ENCODE measurements at places on chromosomes 11 and 22. TPM values are rescaled to one million over a fixed set of nuclear protein-coding genes. Genes with fewer than 3 reads are reported as not detected.

- peaks cover 38% of the 10 kb centered on the region for H3K4me1 ChIP-seq
- DNase-seq = no peak
- H3K36me3 ChIP-seq = peaks cover 37% of the 10 kb centered on the region
These were observed 68.0 kb downstream of the ZBTB44 start for GRCh38 chr11:130246738-130247137.

Gene MRGPRE
- not detected for total RNA-seq

DNA sequence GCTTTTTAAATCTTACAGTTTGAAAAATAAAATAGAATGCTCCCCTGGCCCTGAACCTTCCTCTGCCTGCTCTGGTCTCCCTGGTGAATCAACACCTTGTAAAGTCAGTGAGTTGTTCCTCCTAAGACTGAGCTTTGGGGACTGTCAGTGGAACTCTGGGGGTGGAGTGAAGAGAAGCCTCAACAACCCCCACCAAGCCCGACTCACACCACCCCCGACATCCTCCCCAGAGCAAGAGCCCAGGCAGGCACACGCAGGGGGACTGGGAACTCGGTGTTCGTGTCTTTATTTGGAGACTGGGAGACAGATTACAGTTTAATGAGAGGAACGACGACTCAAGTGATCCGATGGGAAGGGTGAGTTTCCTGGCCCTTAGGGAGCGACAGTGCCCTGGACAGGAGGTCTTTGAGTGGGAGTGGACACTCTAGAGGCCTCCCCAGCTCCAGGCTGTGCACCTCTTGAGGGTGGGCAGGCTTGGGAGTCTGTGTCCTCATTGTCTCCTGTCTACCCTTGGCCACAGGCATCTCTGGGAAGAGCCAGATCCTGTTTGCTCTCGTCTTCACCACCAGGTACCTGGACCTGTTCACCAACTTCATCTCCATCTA lies 6.2 kb downstream of the KDELR3 start:
- H3K4me1 ChIP-seq = peaks cover 5% of the 10 kb centered on the region
- H3K27me3 ChIP-seq = no peaks in the 10 kb centered on the region
- H3K36me3 ChIP-seq = no peaks in the 10 kb centered on the region
- H3K27ac ChIP-seq = no peak overlapping the region

DNA sequence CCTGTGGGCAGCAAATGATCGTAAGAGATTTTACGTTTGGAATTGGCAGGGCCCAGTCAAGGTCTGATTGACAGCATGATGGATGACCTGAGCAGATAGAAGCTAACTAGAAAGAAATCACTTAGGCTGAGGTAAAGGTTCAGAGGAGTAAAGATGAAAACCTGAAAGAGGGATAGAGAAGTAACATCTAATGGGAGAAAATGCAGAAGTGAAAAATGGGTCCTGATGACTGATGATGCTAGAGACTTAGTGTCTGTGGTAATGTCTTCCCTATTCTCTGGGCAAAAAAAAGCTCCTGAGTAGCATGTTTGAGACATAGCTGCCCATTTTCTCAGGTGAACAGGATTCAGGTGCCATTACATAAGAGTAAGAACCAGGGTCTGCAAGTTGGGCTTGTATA lies 628.8 kb upstream of the ANO5 start:
- H3K27ac ChIP-seq = no peak overlapping the region
- no peak overlapping the region for H3K4me3 ChIP-seq
- H3K27me3 ChIP-seq = no peaks in the 10 kb centered on the region
- DNase-seq = no peak
- H3K36me3 ChIP-seq = no peaks in the 10 kb centered on the region

Gene CREB3L1
- total RNA-seq = not detected

- peaks cover 5% of the 10 kb centered on the region for H3K27me3 ChIP-seq
- DNase-seq = no peak
- H3K4me1 ChIP-seq = no peaks in the 10 kb centered on the region
- H3K36me3 ChIP-seq = no peaks in the 10 kb centered on the region
These were observed 652.3 kb downstream of the ETS1 start for GRCh38 chr11:127935081-127935480.

Gene C11orf16
- not detected for total RNA-seq

- peaks cover 3% of the 10 kb centered on the region for H3K27me3 ChIP-seq
- no peak overlapping the region for H3K4me3 ChIP-seq
- peaks cover 2% of the 10 kb centered on the region for H3K4me1 ChIP-seq
- H3K27ac ChIP-seq = no peak overlapping the region
- no peaks in the 10 kb centered on the region for H3K36me3 ChIP-seq
These were observed 122.7 kb downstream of the DBX1 start for GRCh38 chr11:20037396-20038153.

Gene CRYBB3
- 0.23 TPM for total RNA-seq

Gene PGA5
- total RNA-seq = not detected

Gene HTR3A
- total RNA-seq = not detected

DNA sequence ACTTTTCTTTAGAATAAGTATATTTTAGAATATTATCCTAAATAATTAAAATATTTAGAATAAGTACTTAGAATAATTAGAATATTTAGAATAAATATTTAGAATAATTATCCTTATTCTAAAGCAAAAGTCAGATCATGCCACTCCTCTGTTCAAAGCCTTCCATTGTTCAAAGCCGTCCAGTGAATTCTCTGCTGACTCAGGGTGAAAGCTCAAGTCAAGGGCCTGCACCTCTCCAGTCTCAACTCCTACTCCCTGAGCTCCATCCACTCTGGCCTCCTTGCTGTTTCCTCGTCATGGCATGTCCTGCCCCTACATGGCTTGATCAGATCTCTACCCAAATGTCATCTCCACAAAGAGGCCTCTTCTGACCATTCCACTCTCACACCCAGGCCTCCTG lies 30.0 kb downstream of the PLEKHA7 start:
- no peak overlapping the region for H3K27ac ChIP-seq
- peaks cover 23% of the 10 kb centered on the region for H3K4me1 ChIP-seq
- DNase-seq = no peak

Gene MMP27
- total RNA-seq = not detected

Gene SERPIND1
- not detected for total RNA-seq

DNA sequence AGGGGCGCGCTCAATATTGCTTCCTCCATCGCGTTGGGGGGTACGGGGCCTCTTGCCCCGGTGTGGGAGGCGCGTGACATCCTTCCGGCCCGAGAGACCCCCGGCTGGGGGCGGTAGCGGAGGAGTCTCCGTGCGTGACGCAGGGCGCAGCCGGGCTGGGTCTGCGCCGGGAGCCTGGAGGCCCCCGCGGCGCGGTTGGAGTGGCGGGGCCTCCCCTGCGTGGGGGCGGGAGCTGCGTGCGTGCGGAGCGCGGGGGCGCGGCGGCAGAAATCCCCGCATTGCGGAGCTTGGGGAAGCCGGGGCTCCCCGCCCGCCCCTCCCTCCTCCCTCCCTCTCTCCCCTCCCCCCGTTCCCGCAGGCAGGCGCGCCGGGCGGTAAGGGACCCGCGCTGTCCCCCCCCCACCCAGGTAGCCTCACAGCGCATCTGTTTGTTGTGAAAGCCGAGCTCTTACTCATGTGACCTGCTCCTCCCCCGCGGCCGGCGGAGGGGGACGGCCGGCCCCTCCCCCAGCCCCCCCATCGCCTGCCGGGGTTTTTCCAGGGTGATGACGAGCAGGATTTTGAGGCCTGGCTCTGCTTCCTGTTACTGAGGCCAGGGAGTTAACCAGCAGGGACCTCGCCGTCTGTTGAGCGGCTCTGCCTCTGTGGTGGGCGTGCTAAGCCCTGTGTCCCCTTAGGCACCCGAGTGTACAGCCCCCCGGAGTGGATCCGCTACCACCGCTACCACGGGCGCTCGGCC lies 1.6 kb downstream of the PIM3 start:
- H3K4me3 ChIP-seq = peak overlapping the region; percentile 90
- H3K27ac ChIP-seq = peak overlapping the region; percentile 90
- no peaks in the 10 kb centered on the region for H3K27me3 ChIP-seq
- H3K36me3 ChIP-seq = peaks cover 40% of the 10 kb centered on the region
- DNase-seq = peak; percentile 54
- H3K4me1 ChIP-seq = peaks cover 18% of the 10 kb centered on the region

Gene OR8D2
- total RNA-seq = not detected

Gene PPP2R1B
- total RNA-seq = 64.2 TPM

DNA sequence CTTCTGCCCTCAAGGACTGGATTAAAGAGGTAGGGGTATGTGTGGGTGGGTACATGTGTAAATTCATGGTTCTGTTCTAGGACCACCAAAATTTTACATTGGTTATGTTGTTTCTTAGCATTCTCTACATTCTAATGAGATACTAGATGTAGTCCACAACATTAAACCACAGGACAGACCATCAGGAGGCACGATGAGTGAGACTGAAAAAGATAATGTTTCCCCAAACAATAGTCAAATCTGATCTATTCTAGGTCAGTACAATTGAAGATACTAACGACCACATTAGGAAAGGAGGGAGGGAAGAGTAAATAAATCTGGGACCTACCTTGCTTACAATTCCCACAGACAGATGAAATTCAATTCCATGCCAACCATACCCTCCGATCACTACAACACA lies 42.2 kb downstream of the MRTFA start:
- no peak overlapping the region for H3K4me3 ChIP-seq
- H3K36me3 ChIP-seq = peaks cover 6% of the 10 kb centered on the region
- H3K27me3 ChIP-seq = no peaks in the 10 kb centered on the region

DNA sequence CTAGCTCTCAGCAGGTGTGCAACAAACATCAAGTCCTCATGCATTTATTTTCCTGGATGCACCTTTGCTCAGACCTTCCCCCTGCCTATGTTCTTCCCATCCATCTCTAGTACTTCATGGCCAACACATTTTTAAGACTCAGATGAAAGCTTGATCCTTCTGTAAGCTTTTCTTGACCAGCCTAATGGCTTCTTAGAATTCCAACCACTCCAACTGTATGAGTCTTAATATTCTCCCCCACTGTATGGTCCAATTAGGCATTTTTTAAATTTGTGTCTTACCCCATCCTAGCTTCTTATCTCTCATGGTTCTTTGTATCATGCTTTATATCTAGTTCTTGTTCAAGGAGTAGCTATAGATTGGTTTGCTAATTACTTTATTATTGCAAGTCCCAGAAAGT lies 44.8 kb downstream of the TENM4 start:
- DNase-seq = no peak
- H3K4me3 ChIP-seq = no peak overlapping the region
- no peaks in the 10 kb centered on the region for H3K4me1 ChIP-seq
- no peaks in the 10 kb centered on the region for H3K36me3 ChIP-seq
- H3K27me3 ChIP-seq = no peaks in the 10 kb centered on the region

DNA sequence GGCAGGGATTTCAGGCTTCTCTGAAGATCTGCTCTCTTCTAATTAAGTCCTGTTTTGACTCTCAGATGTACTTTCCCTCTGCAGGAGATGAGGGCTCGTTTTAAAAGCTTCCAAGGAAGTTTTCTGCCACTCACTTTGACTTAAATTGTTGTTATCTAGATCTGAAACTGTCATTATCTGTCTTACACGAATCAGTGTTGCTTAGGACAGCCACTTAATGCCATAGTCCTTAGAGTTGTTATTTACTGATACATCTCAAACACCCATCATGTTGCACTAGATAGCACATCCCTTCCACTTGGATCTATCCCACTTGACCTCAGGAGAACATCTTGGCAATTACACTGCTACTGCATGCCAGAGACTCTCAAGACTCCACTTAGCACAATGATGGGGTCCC lies 86.9 kb upstream of the FAT3 start:
- no peak overlapping the region for H3K4me3 ChIP-seq
- H3K27me3 ChIP-seq = no peaks in the 10 kb centered on the region
- no peaks in the 10 kb centered on the region for H3K36me3 ChIP-seq
- no peak overlapping the region for H3K27ac ChIP-seq

GRCh38 chr22:37918580-37919270 lies 12.6 kb downstream of the MICALL1 start:
- no peaks in the 10 kb centered on the region for H3K27me3 ChIP-seq
- H3K27ac ChIP-seq = no peak overlapping the region
- H3K4me3 ChIP-seq = no peak overlapping the region
- DNase-seq = no peak

Gene CARD10
- 0.09 TPM for total RNA-seq

Gene TSSK2
- not detected for total RNA-seq

- no peak for DNase-seq
- no peak overlapping the region for H3K4me3 ChIP-seq
- H3K36me3 ChIP-seq = no peaks in the 10 kb centered on the region
- no peak overlapping the region for H3K27ac ChIP-seq
These were observed 98.6 kb downstream of the TTC28 start for GRCh38 chr22:28581016-28581415.

DNA sequence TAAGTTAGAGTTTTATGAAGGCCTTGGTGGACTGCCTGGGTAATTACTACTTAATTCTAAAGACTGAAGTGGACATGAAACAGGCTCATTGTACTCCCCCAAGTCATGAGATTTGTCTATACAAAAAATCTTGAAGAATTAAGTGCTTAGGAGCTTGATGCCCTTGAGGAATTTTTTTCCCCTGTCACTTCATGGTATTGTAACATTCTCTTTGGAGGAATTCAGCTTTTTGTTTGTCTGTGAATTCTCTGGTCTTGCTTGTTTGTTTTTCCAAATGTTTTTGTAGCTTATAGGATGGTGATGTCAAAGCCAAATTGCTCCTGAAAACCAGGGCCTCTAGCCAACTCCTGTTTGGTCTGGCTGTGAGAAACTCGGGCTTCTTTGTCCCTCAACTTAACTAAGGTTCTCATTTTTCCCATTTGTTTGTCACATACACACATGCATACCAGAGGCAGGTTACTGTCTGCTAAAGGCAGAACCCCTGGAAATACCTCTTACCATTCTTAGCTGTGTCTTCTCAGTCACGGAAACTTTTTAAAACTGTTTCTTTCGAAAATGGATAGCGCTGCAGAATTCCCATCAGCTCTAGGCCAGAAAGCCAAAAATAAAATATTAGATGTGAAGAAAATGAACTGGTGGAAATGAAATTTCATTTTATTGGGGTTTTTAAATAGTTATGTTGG lies 66.9 kb downstream of the AMOTL1 start:
- DNase-seq = no peak
- peaks cover 4% of the 10 kb centered on the region for H3K27me3 ChIP-seq
- no peaks in the 10 kb centered on the region for H3K36me3 ChIP-seq
- no peak overlapping the region for H3K4me3 ChIP-seq
- no peak overlapping the region for H3K27ac ChIP-seq

Gene TREH
- total RNA-seq = not detected

DNA sequence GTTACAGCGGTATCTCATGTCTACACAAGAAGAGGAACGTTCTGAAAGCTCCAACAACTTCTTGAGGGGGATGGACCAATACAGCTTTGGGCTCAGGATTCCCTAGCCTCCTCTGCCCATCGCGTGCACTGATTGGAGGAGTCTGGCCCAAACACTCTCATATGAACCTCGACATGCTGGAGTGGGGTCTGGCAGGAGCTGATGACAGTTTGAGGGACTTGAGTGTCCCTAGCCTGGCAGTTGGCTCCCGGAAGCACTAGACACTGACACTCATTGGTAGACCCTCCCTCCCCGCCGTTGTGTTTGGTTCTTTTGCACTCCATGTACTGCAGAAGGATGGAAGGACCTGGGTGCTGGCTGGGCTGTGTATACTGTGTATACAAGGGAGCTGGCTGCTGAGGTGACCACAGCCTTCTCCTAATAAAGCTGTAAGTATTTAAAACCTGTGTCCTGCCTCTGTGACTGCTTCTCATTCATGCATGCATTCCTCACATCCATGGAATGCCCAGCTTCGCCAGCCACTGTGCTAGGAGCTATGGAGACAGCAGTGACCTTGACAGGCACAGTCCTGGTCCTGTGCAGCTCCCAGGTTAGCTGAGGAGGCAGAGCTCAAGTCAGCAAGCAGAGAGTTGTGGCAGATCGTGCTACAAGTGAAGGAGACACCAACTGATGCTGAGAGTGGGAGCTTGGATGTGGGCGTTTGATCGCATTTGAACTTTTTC lies 27.9 kb downstream of the ADAMTS15 start:
- no peaks in the 10 kb centered on the region for H3K36me3 ChIP-seq
- H3K4me1 ChIP-seq = no peaks in the 10 kb centered on the region
- H3K4me3 ChIP-seq = no peak overlapping the region

Gene SUSD2
- 0.32 TPM for total RNA-seq

Gene MPZL3
- 49.7 TPM for total RNA-seq
